CD4-positive, alpha-beta memory T cell (primary cell): ENCODE measurements at places on chromosomes 12 and 14. TPM values are rescaled to one million over a fixed set of nuclear protein-coding genes. Genes with fewer than 3 reads are reported as not detected.

Gene TGM1
- 11.0 TPM for total RNA-seq

Gene INF2
- 96.8 TPM for total RNA-seq

Gene CLEC6A
- total RNA-seq: not detected

- H3K4me1 ChIP-seq: no peaks in the 10 kb centered on the region
- DNase-seq: no peak
- H3K36me3 ChIP-seq: no peaks in the 10 kb centered on the region
- no peak overlapping the region for H3K27ac ChIP-seq
- no peaks in the 10 kb centered on the region for H3K27me3 ChIP-seq
Observed at GRCh38 chr14:66601932-66602578, 94.1 kb downstream of the GPHN start.

DNA sequence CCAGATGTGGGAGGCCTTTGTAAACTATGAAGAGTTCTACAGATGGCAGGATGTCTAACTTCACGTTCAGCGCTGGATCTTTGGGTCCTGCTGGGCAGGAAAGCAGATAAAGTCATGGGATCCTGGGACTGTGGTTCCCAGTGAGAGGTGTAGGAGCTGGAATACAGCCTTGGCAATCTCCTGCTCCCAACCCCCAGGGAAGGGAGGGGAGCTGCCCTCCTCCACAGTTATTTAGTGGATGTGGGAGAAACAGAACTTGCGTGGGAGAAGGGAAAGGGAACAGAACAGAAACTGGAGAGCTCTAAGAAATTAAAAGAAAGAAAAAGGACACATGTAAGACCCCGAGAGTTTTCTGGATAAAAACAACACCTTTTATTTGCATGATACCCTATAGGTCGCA is 37.0 kb downstream of the NUAK1 start:
- no peaks in the 10 kb centered on the region for H3K27me3 ChIP-seq
- no peaks in the 10 kb centered on the region for H3K36me3 ChIP-seq
- no peak overlapping the region for H3K4me3 ChIP-seq
- H3K27ac ChIP-seq: no peak overlapping the region

DNA sequence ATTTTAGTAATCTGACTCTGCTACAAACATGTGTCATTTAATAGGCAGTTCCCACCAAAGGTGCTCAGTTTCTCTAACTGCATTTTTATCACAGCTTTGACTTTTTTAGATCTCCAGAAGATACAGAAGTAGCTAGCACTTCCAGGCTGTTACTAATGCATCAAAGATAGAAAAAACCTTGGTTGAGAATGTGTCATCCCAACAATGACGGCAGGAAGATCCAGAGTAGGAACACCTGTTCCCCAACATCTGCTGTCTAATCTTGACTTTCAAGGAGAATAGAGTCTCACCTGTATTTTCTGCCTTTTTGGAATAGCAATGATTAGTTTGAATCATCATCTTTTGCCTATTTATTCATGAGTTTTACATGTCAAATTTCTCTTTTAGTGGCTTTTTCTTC is 45.0 kb downstream of the ARMH4 start:
- H3K27ac ChIP-seq: no peak overlapping the region
- no peak overlapping the region for H3K4me3 ChIP-seq
- H3K27me3 ChIP-seq: no peaks in the 10 kb centered on the region
- no peak for DNase-seq

- DNase-seq: no peak
- no peak overlapping the region for H3K4me3 ChIP-seq
- H3K36me3 ChIP-seq: no peaks in the 10 kb centered on the region
- H3K27ac ChIP-seq: no peak overlapping the region
- no peaks in the 10 kb centered on the region for H3K4me1 ChIP-seq
Observed at GRCh38 chr12:24463375-24463774, 485.5 kb downstream of the BCAT1 start.
